Stimulated activated CD8-positive, alpha-beta memory T cell treated with anti-CD3 and anti-CD28 coated beads, Interleukin-15, amount 100 ng/mL, for 4 hours (primary cell): ENCODE measurements at places on chromosomes 4 and X.

DNA sequence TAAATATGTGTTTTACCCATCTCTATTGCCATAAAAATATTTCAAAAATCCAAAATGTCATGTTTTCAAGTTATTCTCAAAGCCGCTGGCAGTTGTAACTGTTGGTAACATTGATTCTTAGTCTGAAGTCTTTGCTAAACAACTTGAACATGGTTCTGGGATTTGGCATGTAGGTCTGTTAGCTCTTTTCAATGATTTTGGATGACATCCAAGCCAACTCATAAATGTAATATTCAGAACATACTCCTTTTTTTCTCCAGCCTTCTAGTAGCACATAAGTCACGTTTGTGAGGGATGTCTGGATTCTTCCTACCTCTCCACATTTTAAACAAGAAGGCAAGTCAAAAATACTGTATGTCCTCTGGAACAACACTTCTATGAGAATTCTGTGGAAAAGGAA lies 305.3 kb downstream of the PRR32 start:
- DNase-seq = no peak

GRCh38 chr4:145285928-145286327 lies 105.5 kb upstream of the OTUD4 start:
- DNase-seq = no peak

GRCh38 chr4:141078871-141079270 lies 54.4 kb downstream of the RNF150 start:
- DNase-seq = no peak

DNA sequence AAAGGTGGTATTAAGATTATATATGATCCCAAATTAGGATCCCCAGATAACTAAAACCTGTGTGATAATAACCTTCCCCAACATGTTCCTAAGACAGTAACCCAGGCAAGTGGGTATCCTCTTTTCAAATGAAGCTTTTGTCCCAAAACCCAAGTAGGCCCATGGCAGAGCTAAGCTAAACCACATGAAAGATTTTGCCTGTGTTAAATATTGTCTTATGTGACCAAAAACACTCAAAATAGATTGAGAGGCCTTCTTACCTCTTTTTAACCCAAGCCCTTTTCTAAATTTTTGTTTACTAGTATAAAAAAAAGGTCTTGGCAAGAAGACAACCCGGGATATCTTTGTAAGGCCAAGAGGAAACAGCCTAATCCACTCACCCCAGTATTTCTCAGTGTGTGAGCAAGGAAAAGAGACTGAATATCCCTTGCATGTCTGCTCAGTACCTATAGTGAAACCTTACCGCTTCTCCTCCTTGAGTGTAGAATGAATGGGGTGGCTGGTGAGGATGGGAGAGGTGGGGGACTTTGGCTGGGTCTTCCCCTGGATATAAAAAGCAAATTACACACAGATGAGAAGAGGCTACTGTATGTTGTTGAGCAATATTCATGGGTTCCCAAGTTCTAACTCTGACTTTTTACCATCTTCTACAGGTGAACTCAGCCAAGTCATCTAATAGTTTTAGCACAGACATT lies 188.8 kb upstream of the BMP3 start:
- no peak for DNase-seq

DNA sequence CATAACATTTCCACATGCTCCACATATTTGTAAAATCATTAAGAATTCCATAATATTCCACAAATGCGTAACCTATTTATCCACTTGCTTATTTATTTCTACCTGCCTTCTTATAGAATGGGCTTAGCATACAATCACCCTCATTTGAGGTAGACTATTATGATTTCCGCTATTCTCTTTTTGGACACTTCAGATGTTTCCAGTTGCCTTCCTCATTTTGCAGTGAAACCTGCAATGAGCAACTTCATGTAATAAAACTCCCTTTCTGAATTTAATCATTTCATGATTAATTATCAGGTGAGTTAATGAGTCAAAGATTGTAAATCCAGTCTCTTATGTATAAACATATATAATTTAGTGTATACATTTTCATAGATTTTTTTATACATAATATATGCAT lies 58.0 kb downstream of the PPP3CA start:
- DNase-seq = no peak

GRCh38 chrX:134743091-134743490 lies 84.8 kb upstream of the PLAC1 start:
- DNase-seq = no peak

GRCh38 chr4:41174444-41174843 lies 39.9 kb downstream of the APBB2 start:
- no peak for DNase-seq

DNA sequence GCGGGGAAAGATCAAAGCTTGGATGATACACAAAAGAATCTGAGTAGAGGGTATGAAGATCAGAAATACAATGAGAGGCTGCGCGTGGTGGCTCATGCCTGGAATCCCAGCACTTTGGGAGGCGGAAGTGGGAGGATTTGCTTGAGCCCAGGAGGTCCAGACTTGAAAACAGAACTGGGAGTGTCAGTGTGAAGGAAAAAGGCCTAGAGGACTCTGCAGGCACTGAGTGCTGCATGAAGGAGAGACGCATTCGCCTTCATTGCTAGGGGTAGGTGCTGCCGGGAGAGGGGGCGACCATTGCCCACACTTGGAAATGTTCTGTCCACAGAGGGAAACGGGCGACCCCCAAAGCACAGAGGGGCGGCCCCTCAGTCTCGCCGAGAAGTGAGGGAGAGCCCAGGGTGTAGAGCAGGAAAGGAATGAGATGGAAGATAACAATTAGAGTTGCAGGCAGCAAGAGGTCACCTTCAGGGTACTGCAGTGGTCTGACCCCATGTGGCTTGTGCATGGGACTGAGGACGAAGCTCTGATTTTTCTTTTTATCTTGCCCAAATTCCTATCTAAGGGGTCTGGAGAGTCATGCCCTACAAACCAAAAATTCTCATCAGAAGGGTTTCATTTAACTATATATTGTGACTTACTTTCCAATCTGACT lies 31.8 kb upstream of the ARSD start:
- no peak for DNase-seq

DNA sequence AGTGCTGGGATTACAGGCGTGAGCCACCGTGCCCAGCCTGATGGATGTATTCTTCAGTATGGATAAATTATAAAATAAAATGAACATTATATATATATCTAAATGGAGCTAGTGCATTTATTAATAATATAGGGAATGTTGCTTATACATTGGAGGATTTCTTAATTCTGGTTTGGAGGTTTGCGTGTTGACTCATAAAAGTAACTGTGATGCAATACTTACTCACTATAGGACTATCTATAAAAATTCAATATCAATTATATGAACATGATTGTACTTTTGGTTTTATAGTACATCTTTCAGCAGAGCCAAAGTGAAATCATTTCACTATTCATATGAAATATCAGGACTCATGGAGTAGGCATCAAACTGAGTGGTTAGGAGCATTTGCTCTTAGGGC lies 3.2 kb upstream of the AREG start:
- DNase-seq = no peak

DNA sequence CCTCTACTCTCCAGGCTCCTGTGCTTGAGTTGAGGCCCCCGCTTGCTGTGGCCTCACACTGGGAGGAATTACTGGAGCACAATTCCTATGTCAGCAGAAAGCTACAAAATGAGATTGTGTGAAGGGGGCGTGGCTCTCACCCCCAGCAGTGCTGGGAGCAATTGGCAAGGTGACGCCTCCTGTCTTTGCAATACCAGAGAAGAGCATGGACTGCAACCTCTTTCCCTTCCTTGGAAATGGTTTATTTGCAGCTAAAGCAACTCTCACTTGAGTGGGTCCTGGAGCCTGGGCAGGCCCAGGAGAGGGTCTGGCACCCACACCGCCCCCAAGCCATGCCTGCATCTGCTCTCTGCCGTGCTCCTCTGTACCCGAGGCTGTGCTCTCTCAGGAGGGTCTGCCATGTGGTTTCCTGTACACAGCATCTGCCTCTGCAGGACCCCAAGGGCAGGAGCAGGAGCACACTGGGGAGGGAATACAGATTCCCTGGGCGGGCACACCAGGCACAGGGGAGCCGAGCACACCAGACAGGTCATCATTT lies 32.9 kb upstream of the HGFAC start:
- DNase-seq = no peak

- DNase-seq = no peak
These were observed 13.2 kb upstream of the PCDH18 start for GRCh38 chr4:137545461-137545861.

DNA sequence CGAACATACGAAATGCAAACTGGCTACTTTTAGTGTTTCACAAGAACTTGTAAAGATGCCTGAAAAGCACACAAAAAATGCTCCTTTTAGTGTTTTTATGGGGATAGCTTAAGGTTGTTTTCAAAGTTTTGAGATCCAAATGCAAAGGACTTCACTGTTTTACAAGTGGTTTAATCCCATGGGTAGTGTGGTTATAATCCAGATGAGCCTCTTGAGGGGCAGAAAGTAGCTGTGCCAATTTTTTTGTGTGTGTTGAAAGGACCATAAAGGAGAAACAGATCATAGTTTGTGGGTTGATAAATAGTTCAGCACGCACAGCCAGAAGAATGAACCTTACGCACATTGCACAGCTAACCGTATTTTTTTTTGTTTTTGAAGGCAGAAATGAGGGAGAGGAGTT lies 126.9 kb upstream of the GIMD1 start:
- no peak for DNase-seq

GRCh38 chr4:162151386-162151785 lies 12.4 kb downstream of the FSTL5 start:
- no peak for DNase-seq

DNA sequence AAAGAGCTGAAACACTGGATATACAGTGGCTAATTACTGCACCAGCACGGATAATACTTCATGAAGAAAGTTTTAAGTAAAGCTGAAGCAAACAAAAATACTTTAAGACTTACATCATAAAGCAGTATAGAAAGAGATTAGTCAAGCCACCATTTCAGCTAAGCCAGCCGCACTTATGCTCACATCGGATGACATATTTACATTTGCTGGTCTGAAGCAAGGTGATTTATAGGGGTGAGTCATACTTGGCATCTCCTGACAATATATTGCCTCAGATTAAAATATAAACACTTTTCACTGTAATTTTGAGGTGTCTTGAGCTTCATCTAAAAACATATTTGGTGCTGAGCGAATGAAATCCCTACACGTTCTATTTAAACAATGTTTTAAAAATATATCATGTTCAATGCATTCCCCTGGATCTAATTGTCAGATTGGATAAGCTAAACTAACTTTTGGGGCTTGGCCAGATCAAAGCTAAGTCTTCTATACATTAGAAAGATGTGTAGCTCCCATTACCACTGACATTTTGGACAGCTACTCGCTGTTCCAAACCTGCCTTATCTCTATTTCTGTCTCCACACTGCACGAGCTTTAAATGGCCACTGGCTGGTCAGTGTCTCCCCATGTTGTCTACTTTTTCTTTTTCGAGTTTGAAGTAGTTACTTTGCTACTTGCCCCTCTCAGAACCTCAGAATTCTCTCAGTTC lies 103.2 kb downstream of the VCX2 start:
- DNase-seq = no peak

DNA sequence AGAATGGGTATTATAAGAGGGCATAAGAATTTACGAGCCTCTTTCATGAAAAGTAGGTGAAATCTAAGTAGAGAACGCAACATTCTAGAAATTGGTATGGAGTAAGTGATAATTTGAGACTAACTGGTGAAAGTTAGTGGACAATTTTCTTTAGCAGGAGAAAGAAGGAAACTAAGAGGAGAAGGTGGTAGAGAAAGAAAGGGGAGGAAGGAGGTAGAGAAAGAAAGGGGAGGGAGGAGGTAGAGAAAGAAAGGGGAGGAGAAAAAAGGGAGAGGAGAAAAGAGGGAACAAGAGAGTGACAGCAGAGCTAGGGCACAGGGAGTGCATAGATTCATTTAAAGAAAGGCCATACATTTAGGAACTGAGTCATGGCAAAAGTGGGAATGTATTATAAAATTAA lies 94.1 kb downstream of the RNF150 start:
- DNase-seq = no peak

- no peak for DNase-seq
These were observed 3.5 kb downstream of the UCHL1 start for GRCh38 chr4:41260116-41260733.

- DNase-seq = no peak
These were observed 29.8 kb downstream of the ACOX3 start for GRCh38 chr4:8410641-8411271.

DNA sequence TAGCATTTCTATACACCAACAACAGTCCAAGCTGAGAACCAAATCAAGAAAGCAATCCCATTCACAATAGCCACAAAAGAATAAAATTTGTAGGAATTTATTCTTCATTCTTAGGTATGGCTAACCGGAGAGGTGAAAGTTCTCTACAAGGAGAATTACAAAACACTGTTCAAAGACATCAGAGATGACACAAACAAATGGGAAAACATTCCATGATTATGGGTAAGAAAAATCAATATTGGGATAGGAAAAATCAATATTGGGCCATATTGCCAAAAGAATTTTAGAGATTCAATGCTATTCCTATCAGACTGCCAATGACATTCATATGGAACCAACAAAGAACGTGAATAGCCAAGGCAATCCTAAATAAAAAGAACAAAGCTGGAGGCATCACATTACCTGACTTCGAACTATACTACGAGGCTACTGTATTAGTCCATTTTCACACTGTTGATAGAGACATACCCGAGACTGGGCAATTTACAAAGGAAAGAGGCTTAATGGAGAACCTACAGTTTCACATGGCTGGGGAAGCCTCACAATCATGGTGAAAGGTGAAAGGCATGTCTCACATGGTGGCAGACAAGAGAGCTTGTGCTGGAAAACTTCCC lies 49.1 kb downstream of the NCAPG start:
- no peak for DNase-seq

DNA sequence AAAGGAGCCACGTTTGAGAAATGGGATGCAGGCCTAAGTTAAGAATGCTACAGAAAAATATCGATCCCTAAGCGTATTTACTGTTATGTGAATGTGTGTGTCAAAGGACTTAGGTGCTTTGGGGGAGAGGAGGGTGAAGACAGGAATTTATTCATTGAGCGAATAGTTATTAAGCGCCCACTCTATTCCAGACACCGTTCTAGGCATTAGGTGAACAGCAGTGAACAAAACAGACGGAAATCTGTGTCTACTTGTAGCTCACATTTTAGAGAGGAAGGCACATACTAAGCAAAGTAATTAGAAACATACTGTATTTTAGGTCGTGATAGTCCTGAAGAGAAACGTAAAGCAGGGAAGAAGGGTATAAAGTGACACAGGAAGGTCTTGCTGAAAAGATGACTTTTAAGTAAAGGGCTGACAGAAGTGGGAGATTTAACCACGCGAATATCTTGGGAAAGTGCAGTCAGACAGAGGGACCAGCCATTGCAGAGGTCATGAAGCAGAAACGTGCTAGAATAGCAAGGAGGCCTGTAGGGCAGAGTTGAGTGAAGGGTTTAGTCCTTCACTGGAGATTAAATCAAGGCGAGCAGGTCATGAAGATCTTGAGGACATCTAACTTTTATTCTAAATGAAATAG lies 541 bp downstream of the AIMP1 start:
- no peak for DNase-seq

- DNase-seq = no peak
These were observed 167.7 kb downstream of the NPNT start for GRCh38 chr4:106063009-106063408.

GRCh38 chr4:113330200-113330599 lies 280.7 kb downstream of the ANK2 start:
- DNase-seq = no peak

GRCh38 chr4:13528821-13529127 lies 15.5 kb downstream of the NKX3-2 start:
- DNase-seq = no peak

- no peak for DNase-seq
These were observed 417.1 kb upstream of the MAGEB16 start for GRCh38 chrX:35380808-35381700.
